ENCODE measurements at places on chromosomes 4 and X.

DNA sequence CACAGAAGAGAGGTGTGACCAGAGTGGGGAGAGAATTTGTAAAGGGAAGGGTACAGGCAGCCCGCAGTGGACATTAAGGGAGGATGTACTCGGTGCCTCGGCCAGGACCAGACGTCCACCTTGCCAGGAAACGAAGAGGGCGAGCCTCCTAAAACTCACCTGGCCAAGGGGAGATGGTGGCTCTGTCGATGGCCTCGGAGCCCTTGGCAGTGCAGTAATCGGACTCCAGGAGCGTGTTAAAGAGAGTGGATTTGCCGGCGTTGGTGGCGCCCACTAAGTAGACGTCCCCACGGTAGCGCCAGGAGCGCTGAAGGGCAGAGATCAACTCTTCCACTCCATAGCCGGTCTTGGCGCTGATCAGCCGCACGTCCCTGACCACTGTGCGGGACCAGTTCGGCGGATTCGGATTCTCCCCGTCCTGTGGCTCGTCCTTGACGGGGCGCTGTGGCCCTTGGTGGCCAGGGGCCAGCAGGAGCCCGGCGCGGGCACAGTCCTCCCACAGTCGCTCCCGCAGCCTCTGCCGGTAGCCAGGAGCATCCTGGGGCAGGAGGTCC lies 1.0 kb downstream of the NOA1 start:
- peak; percentile 84 for DNase-seq

GRCh38 chr4:80206111-80206510 lies 8.8 kb downstream of the PRDM8 start:
- DNase-seq = no peak

DNA sequence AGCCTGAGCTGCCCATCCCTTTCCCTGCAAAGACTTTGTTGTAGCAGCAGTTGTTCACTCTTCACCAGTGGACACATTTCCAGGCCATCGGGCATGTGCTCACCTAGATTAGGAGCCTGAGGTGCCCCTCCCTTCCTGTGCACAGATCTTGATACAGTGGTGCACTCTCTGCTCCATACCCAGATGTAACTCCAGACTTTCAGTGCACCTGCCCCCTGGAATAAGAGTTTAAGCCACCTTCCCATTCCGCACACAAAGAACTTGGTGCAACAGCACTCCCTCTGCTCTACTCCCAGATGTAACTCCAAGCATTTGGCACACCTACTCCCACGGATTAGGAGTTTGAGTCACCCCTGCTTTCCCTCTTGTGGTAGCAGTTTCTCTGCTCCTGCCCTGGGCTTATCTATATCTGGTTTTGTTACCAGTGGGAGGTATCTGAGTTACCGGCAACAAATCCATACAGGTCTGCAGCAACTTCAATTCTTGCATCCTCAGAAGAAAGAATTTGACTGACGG lies 36.0 kb upstream of the PLK4 start:
- DNase-seq = no peak

- no peak for DNase-seq
These were observed 99.0 kb downstream of the WFS1 start for GRCh38 chr4:6368601-6369000.

All from vagina (tissue), 2 donors.